ENCODE measurements at places on chromosomes 1 and 21. TPM values are rescaled to one million over a fixed set of nuclear protein-coding genes. Genes with fewer than 3 reads are reported as not detected.
A peak's percentile ranks its signal among the peaks of the same experiment; 100 is the strongest.

Gene CYP4B1
- not detected for total RNA-seq

Gene HMGCS2
- not detected for total RNA-seq

Gene PRAMEF1
- total RNA-seq: not detected

Gene RGS13
- not detected for total RNA-seq

Gene RSPO1
- total RNA-seq: not detected

Gene CCDC185
- not detected for total RNA-seq

Gene GBP2
- total RNA-seq: 294 TPM

Gene KIF14
- total RNA-seq: 14.8 TPM

Gene POU3F1
- 0.11 TPM for total RNA-seq

Gene DTL
- total RNA-seq: 114 TPM

Gene ROR1
- total RNA-seq: 0.21 TPM

DNA sequence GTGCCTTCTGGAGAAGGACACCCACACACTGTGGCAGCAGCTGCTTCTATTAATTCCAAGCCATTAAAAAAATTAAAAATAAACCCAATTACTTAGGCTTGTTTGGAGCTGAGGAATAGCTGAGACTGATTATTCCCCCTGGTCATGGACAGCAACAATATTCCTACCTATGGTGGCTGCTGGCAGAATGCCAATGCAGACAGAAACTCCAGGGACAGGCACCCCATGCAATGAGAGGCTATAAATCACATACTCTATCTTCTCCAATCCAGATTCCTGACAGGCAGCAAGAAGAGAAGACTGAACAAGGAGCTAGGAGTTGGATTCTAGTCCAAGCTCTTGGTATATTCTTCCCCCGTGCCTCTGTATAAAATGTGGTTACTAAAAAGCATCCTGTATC, 275.4 kb upstream of the BEND5 start:
- no peak overlapping the region for H3K4me3 ChIP-seq
- H3K27ac ChIP-seq: no peak overlapping the region
- H3K27me3 ChIP-seq: peaks cover 3% of the 10 kb centered on the region
- no peaks in the 10 kb centered on the region for H3K4me1 ChIP-seq
- H3K36me3 ChIP-seq: no peaks in the 10 kb centered on the region

GRCh38 chr1:244962130-244962529, 97.8 kb upstream of the HNRNPU start:
- H3K4me3 ChIP-seq: no peak overlapping the region
- H3K4me1 ChIP-seq: peaks cover 14% of the 10 kb centered on the region
- no peak for DNase-seq
- no peak overlapping the region for H3K27ac ChIP-seq

DNA sequence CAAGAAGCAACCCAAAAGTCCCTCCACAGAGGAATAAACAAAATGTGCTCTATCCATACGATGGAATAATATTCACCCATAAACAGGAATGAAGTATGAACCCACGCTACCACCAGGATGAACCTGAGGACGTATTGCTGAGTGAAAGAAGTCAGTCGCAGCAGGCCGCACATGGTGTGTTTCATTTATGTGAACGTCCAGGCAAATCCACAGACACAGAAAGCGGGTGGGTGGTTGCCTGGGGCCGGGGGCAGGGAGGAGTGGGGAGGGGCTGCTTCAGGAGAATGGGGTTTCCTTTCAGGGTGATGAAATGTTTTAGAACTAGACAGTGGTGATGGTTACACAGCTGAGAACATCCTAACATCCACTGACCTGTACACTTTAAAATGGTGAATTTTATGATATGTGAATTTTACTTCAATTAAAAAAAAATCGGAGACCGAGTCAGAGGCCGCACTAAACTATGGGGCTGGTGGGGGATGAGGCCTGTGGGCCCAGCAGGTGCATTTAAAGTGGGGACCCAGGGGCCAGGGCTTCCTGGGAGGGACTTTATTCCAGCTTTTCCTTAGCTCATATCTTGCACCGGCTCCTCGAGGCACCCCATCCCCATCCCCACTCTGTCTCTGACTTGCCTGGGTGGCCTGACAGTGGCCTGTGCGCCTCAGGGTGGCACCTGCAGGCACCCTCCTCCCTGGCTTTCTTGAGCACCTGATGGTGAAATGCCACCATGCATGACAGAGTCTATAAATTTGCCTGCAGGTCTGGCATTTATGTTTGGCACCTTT, 392.6 kb upstream of the VAMP3 start:
- no peak for DNase-seq
- no peaks in the 10 kb centered on the region for H3K36me3 ChIP-seq
- H3K4me1 ChIP-seq: no peaks in the 10 kb centered on the region
- H3K27me3 ChIP-seq: peaks cover 4% of the 10 kb centered on the region

DNA sequence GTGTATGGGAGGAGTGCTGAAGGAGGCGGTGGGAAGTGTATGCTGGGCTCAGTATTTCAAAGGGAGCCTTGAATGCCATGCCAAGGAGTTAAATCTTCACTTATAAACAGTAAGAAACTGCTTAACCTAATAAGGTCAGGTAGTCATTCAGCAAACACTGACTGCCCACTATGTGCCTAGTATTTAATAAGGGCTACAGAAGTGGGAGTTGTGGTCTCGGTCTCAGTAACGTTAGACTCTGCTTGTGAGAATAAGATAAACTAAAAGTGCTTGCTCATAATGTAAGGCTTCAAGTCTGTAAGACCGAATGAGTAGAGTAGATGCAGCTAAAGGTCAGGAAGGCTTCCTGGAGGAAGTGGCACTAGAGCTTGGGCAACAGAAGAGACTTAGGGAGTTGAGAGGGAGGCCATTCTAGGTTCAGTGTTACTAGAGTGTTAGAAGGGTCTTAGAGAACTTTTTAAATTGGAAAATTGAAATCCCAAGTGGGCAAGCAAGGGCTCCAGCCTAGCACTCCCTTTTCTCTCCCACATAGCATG, 6.0 kb downstream of the MARCKSL1 start:
- H3K4me3 ChIP-seq: no peak overlapping the region
- no peak for DNase-seq
- H3K4me1 ChIP-seq: peaks cover 25% of the 10 kb centered on the region
- H3K27ac ChIP-seq: peak overlapping the region; percentile 70
- peaks cover 52% of the 10 kb centered on the region for H3K36me3 ChIP-seq

DNA sequence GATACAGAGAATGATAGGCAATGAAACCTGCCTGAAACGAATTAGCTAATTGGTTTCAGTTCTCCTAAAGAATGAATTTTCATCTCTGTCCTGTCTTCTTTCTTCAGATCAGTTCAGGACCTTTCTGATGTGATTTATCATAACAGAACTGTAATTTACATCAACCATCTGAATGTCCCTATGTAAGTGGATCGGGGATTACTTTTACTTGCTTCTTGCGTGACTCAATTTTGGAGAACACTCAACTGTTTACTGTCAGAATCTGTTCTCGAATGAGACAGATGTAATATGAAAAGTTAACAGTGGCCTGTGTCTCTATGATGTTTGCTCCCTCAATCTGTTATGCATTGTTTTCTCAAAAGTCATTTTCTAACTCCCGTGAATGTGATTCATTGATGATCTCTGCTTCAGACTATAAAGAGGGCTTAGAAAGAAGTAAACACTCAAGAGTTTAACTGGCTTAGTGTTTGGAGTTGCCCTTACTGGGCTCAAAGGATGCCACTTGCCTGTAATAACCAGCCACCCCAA, 111.0 kb downstream of the GABPA start:
- peaks cover 7% of the 10 kb centered on the region for H3K27me3 ChIP-seq
- DNase-seq: no peak
- H3K27ac ChIP-seq: peak overlapping the region; percentile 21
- peaks cover 4% of the 10 kb centered on the region for H3K4me1 ChIP-seq

DNA sequence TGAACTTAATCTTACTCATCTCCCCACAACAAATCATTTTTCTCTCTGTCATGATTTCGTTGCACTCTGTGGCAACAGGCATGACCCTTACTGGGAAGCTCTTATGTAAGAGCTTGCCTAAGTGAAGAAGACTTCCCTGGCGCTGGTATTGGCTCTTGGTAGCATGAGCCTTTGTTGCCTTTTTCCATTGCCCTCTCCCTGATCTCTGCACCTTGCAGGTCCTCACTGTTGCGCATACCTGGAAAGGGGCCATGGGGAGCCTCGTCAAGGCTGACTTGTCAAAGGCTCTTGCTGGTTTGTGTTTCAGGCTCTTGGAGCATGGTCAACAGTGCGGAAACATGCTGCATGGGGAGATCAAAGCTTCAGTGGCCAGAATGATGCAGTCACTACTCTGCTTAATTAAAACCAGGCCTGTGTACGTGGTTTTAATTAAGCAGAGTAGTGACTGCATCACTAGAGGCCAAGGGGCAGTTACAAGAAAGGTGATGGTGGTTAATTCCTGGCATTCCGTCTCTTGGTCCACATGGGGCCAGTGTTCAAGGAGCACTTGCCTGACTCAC, 141.3 kb downstream of the SPATA46 start:
- no peaks in the 10 kb centered on the region for H3K4me1 ChIP-seq
- H3K36me3 ChIP-seq: no peaks in the 10 kb centered on the region
- no peak overlapping the region for H3K27ac ChIP-seq
- H3K27me3 ChIP-seq: peaks cover 23% of the 10 kb centered on the region
- DNase-seq: no peak

DNA sequence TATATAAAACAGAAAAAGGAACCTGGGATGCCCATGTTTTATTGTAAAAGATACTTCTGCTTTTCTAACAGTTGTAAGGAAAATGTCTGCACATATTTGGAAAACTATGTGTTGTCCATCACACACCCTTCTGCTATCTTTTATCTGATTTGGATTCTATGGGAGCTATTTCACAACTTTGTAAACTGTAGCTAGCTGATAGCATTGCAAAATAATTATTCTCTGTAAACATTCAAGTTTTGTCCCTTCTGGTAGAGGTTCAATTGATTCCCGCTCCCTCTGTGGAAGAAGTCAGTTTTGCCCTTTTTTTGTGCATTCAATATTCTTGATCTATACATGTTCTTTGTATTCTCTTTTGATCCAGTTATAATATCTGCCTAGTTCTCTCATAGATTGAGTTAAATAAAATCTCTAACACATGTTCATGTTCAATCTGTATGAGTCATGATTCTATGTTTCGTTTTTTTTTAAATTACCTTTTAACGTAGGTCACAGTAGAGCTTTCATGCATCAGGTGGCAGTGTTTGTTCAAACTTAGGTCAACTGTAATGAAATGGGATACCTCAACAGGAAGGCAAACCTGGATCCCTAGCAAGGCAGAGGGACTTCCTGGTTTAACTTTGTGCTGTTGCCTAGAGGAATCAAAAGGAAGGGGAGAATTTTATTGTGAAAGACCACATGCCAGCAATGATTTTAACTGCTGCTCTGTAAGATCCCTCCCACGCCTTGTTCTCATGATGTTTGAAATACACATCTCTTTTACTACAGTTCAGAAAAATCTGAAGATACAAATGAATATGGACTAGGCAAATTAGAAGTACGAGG, 26.0 kb upstream of the BCL9 start:
- H3K27ac ChIP-seq: peak overlapping the region; percentile 61
- no peaks in the 10 kb centered on the region for H3K27me3 ChIP-seq
- peak; percentile 26 for DNase-seq
- no peaks in the 10 kb centered on the region for H3K36me3 ChIP-seq
- H3K4me3 ChIP-seq: no peak overlapping the region

- no peaks in the 10 kb centered on the region for H3K4me1 ChIP-seq
- DNase-seq: no peak
- H3K36me3 ChIP-seq: no peaks in the 10 kb centered on the region
- H3K4me3 ChIP-seq: no peak overlapping the region
Observed at GRCh38 chr1:183363972-183364371, 54.2 kb downstream of the NMNAT2 start.

GRCh38 chr1:211648336-211648735, 27.1 kb downstream of the NEK2 start:
- H3K4me1 ChIP-seq: peaks cover 6% of the 10 kb centered on the region
- DNase-seq: no peak
- H3K27ac ChIP-seq: no peak overlapping the region
- H3K4me3 ChIP-seq: no peak overlapping the region
- no peaks in the 10 kb centered on the region for H3K27me3 ChIP-seq

DNA sequence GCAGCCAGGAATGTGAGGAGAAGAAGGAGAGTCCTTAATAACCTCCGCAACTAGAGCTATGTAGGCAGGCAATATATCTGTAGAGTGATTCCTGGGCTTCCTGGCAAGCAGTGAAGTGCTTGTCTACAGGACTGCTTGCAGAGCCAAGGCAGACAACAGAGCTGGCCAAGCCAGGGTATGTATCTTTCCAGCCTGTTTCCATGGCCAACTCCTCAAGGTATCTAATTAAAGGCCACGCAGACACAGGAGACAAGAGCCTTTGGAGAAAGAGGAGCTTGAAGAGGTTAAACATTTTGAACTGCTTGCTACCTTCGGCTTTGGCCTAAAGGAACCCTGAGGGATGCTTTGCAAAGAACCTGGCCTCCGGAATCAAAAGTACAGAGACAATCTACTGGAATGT, 137.4 kb downstream of the PIGK start:
- no peaks in the 10 kb centered on the region for H3K27me3 ChIP-seq
- no peaks in the 10 kb centered on the region for H3K36me3 ChIP-seq
- no peaks in the 10 kb centered on the region for H3K4me1 ChIP-seq
- DNase-seq: no peak
- H3K27ac ChIP-seq: no peak overlapping the region
- no peak overlapping the region for H3K4me3 ChIP-seq

GRCh38 chr1:205595435-205595834, 36.4 kb downstream of the ELK4 start:
- no peak overlapping the region for H3K4me3 ChIP-seq
- no peak for DNase-seq
- peaks cover 22% of the 10 kb centered on the region for H3K36me3 ChIP-seq

GRCh38 chr1:83574791-83575190, 424.1 kb downstream of the TTLL7 start:
- peaks cover 1% of the 10 kb centered on the region for H3K4me1 ChIP-seq
- H3K4me3 ChIP-seq: no peak overlapping the region
- no peak for DNase-seq
- no peaks in the 10 kb centered on the region for H3K27me3 ChIP-seq
- no peak overlapping the region for H3K27ac ChIP-seq
